Neural crest cell (in vitro differentiated cells): ENCODE measurements at places on chromosomes 16 and 17. TPM values are rescaled to one million over a fixed set of nuclear protein-coding genes. Genes with fewer than 3 reads are reported as not detected.

The GP2 gene
- not detected in 2 replicates for total RNA-seq

The KDM6B gene
- total RNA-seq, result 64.8 and 70.2 TPM in 2 replicates

The KRT17 gene
- not detected in 2 replicates for total RNA-seq

The TBKBP1 gene
- 18.3 and 22.1 TPM in 2 replicates for total RNA-seq
